Stimulated activated naive CD8-positive, alpha-beta T cell treated with anti-CD3 and anti-CD28 coated beads, Interleukin-15, Interleukin-2, amounts not matched to agents 100 U/mL and 50 U/mL, for 24 hours (primary cell): ENCODE measurements at places on chromosomes 5 and 9.
A peak's percentile ranks its signal among the peaks of the same experiment; 100 is the strongest.

DNA sequence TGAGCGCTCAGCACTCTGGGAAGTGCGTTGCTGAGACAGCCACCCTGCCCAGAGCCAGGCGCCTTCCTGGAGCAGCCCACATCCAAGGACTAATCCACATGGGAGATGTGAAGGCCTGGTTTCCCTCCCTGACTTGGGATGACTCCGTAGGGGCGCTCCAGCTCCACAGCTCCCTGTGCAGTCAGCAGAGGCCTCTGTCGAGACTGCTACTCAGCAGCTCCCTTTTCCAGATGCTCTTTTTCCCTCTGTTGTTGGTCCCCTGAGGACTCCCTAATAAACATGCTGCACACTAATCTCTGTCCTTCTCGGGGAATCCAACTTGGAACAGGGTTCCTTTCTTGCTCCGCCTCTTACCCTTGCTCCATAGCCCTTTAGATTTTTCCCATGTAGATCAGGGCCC lies 237.3 kb downstream of the ZSWIM6 start:
- no peak for DNase-seq

DNA sequence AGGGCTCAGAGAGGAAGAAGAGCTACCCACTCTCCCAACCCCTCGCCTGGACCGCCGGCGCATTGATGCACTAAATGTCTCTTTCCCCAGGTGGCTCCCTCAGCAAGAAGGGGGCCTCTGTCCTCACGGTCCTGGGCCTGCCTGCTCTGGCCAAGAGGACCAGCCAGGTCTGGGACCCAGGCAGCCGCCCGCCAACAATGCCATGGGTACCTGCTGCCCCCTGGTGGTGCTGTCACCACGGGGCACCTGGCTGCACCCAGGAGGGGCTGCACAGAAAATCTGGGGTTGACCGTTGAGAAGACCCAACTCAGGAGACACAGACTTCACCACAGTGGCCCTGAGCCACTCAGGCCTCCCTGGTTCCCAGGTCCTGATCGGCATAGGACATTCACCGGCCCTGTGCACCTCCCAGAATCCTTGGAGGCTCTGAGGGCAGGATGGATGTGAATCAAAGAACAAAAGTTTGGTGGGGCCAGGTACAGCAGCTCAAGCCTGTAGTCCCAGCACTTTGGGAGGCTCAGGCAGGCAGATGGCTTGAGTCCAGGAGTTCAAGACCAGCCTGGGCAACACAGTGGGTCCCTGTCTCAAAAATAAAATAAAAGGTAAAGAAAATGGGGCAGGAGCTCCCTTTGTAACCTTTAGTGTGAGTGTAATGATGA lies 2.4 kb upstream of the VAV2 start:
- DNase-seq: peak; percentile 90

GRCh38 chr9:93642961-93643360 lies 66.6 kb downstream of the PHF2 start:
- no peak for DNase-seq

- DNase-seq: no peak
These were observed 39.6 kb upstream of the NSMF start for GRCh38 chr9:137498720-137499150.

DNA sequence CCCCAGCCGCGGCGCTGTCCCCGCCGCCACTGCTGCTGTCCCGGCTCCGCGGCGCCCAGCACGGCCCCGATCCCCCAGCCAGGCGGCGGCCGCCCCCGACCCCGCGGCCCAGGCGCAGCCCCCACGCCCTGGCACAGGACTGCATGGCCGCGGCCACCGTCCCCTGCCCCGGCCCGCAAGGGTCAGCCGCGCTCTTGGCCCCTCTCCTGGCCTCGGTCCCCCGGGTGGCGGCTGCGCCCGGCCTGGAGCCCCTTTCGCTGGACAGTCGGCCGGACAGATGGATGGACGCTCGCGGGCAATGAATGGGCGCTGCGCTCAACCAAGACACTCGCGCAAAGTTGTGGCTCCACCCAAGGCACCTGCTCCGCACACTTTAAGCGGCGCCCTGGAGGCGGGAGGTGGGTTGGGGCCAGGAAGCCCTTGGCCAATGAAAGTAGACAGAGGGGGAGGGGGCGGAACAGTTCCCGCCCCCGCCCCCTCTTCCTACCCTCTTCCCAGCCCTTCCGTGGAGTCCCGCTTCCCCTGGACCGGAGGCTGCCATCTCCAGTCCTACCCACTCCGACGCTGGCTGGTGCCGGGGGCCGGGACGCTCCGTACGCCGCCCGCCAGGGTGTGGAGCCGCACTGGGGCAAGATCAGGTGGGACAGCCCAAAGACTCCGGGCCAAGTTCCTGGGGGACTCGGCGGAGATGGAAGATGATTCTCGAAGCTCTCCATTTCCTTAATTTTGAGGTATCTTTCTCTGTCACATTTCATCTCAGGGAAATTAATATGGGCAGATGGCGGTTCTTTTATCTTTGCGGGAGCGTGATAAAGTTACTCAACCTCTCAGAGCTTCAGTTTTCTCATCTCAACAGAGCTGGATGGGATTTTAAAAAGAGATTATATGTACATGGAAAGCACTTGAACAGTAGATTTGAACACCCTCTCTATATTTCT lies at the start of gene GLDC:
TSS of gene GLDC (minus strand) at position 375 of the 938 bp plus-strand sequence. CDS start at position 145, 230 bp downstream.
- peak; percentile 40 for DNase-seq

DNA sequence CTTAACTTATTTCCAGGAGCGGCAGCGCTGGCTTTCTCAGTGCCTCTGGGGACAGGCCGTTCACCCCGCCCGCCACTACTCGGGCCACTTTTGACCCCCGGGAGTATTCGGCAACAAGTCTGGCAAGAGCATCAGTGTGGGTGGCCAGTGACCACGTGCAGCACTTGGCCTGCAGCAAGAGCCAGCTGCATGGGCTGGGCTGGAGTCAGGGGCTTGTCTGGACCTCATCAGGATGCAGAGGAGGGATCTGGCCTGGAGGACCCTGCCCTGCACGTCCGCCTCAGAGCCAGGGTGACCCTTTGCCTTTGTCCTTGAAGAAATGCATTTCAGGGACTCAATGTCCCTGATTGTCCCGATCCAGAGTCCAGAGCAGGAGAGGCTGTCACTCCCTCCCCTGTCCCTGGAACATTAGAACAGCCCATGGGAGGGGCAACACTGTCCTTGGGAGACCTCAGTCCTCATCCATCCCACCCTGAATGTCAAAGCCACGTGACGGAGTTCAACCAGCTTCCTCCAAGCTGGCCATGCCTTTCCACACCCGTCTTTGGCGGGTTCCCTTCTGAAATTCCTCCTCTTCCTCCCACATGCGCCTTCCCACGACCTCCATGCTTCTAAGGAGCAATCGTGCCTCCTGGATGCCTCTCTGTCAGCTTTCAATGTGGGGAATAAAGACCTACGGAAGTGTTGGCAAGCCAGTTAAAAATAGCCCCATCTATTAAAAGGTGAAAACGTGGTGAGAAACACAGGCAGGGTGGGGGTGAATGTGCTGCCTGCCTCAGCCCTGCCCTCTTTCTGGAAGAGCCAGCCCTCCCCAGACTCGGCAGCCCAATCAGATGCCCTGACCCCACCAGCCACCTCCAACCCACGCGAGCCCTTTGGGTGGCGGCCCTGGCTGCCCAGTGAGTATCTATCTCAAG lies 99.0 kb downstream of the OLFM1 start:
- no peak for DNase-seq

- no peak for DNase-seq
These were observed 222.8 kb downstream of the NR2F1-AS1 start for GRCh38 chr5:93358176-93358575.

- no peak for DNase-seq
These were observed 157.7 kb downstream of the SLF1 start for GRCh38 chr5:94776167-94776566.
